ENCODE measurements at places on chromosomes 1 and 21. TPM values are rescaled to one million over a fixed set of nuclear protein-coding genes. Genes with fewer than 3 reads are reported as not detected.

The TENT5C gene
- 1.00 TPM for total RNA-seq

The FAM110D gene
- 4.7 TPM for total RNA-seq

The NKAIN1 gene
- 0.47 TPM for total RNA-seq

The MMP23B gene
- total RNA-seq = 0.49 TPM

The ILF2 gene
- 310 TPM for total RNA-seq

The PLEKHN1 gene
- 1.3 TPM for total RNA-seq

The LDLRAD1 gene
- not detected for total RNA-seq

The AGO1 gene
- 14.1 TPM for total RNA-seq

The BTBD19 gene
- total RNA-seq = 5.9 TPM

The ACTN2 gene
- not detected for total RNA-seq

Data from mammary microvascular endothelial cell (primary cell).